ENCODE measurements at places on chromosomes 2 and 18.

- DNase-seq: no peak
These were observed 42.2 kb upstream of the DSC1 start for GRCh38 chr18:31204833-31205232.

- peak; percentile 2 for DNase-seq
These were observed 11.9 kb upstream of the PID1 start for GRCh38 chr2:229282758-229283546.

- no peak for DNase-seq
These were observed 844.3 kb downstream of the MBD2 start for GRCh38 chr18:53380063-53380639.

- no peak for DNase-seq
These were observed 33.1 kb upstream of the RMDN2 start for GRCh38 chr2:37891846-37892435.

GRCh38 chr18:80231616-80232015 is 15.7 kb downstream of the PARD6G start:
- DNase-seq: no peak

GRCh38 chr18:22822841-22823508 is 110.2 kb upstream of the RBBP8 start:
- DNase-seq: no peak

DNA sequence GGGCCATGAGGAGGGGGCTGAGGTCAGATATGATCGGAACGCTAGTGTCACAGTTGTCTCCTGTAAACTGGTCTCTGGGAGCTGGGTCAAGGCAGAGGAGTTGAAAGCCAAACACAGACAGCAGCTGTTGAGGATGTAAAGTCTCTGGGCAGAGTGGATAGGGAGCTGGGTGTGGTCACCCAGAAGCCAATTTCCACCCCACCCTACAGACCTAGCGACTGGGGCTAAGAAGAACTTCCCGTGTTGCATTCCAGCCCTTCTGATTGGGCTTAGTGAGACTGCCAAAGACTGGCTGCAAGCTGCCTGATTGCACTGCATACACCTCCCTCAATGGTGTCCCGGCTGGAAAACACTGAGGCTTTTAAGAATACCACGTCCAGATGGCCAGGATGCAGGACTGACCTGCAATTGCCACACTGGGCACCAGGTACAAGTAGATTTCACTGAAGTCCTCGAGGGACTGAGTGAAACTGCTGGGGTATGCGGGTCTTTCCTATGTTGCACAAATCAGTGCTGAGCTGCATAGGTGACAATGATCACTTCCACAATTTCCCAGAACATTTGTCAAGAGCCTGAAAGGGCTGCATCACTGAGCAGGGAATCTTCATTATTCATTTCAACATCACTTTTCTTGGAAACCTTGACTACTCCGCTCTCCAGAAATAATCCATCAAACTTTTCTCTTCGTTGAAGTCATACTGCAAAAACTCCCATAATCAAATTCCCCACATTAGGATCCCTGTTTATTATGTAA is 43.1 kb upstream of the EML4 start:
- peak; percentile 80 for DNase-seq

DNA sequence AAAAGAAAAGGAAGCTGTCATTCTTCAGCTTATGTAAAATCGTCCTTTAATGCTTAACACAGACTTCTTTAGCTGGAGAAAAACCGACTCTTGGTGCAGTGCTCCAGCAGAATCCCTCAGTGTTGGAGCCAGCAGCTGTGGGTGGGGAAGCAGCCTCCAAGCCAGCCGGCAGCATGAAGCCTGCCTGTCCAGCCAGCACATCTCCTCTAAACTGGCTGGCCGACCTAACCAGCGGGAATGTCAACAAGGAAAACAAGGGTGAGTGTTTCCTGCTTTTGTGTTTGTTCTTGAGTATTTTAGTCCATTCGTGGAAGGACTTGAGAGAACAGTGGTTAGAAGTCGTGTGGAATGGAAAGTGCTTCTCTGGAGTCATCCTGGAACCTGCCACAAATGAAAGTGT is 38.9 kb downstream of the KDM3A start:
- no peak for DNase-seq

DNA sequence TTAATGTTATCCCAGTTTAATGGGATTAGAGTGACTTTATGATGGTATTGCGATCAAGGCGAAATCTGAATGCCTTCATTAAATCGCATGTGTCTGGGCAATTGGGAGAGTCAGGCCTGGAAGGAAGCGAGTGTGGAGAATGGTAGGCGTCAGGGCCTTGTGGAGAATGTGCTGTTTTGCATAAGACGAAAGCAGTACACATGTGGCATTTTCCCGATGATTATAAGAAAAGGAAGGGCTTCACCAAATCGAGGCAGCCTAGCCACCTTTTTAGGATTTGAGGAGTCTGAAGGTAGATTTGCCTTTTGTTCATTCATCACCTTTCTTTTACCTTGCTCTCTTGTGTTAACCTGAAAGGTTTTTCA is 1.0 kb downstream of the ZNF532 start:
- DNase-seq: no peak

DNA sequence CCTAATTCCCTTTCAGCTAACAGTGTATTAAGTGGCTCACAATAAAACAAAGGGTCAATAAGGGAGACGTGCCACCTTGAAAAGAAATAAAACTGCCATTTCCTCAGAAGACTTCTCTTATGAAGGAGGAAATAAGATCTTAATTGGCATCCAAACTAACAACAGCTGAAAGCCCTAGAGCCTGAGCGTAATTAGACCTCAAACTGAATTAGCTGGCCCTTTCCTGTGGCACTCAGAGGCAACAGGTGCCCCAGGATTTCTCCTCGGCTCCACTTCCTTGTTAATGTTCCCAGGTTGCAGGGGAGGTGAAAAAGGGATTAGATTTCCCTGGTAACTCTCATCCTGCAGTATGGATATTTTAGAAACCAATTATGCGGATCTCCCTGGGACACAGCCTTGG is 804.3 kb downstream of the DCDC2C start:
- no peak for DNase-seq

DNA sequence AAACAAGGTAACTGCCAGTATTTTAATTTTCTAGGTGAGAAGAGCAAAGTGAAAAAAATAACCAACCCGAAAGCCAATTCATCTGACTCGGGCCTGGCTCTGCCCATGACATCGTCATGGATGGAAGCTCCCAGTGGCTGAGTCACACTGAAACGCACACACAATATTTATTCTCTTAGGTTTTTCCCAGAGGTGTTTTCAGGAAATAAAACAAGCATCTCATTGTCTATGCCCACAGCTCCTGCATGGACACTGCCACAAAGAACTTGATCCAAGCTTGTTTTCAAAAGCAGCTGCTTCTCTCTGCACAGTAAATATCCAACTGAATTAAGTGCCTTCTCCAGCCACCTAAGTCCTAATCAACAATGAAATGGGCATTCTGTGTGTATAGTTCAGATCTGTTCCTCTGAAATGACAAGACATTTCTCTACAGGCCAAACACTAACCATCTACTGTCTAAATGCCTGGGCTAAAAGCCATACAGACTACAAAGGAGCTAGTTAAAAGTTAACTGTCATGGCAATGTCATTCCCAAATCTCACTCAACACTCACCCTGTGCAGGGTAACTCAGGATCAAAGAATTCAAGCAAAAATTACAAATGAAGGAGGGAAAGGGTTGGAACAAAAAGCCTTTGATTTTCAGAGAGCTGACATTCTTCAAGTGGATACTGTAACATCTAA is 62.9 kb downstream of the RPL31 start:
- DNase-seq: no peak

DNA sequence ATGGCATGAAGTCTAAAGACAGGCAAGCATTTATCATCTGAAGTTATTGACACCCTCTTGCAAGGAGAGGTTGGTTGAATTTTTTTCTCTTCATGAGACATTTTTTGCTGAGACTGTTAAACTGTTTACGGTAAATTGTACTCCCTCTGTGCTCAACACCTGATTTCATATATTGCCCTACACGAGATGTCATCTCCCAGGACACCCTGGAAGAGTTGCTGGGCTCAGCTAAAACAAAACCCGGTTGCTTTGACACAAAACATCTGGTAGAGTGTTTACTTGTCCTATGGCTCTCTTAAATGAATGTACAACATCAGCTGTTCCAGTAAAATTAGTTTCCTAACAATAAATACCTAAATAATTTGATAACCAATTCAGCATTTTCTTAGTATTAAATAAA is 533.8 kb downstream of the SOCS6 start:
- DNase-seq: no peak

DNA sequence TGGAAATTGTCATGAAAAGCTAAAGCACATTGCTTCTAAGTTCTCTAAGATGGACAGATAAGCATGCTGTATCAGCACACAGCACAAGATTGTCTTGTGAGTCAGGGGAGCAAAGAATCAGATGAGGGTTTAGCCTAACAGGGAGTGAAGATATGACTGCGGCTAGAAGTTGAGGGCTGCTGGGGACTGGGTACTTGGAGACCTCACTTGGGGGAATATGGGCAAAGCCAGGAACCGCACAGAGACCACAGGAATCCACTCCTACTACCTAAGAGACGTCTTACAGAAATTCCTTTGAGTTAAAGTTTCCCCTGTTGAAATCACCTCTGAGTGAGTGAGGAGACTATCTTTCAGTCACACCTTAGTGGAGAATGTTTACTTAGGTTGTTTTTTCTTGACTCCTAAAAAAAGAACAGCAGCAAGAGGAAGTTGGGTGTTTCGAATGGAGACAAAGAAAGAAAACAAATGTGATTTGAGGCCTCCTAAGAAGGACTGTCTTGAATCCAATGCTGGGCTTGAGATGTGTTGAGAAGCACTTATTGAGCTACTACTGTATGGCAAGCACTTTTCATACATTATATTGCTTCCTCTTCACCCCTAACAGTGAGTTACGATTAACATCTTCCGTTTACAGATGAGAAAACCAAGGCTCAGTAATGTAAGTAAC is 100.7 kb downstream of the ANKRD44 start:
- DNase-seq: peak; percentile 29

- DNase-seq: no peak
These were observed 30.7 kb upstream of the LINC00305 start for GRCh38 chr18:64179556-64180080.

DNA sequence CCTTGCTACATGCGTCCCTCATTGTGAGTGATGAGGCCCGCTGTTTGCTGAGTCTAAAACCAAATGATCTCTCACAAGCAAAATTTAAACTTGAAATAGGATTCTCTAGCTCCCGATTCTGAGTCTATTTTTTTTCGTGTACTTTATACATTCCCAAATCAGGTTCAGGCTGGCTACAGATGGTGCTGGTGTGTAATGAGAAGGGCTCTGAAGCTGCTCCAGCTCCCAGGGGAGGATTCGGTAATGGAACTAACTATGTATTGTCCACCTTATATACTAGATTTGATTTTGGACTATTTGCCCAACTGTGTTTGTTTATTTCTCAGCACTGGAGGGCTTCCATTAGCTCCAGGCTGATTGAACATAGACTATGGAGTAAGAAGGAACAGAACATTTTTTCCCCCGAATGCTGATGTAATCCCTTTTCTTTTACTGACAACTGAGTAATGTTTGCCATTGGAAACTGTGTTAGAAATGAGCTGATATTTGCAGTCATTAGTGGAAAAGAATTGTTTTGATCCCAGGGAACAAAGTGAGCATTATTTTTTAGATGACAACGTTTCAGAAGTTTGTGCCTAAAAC is 274.0 kb upstream of the FIGN start:
- DNase-seq: no peak

DNA sequence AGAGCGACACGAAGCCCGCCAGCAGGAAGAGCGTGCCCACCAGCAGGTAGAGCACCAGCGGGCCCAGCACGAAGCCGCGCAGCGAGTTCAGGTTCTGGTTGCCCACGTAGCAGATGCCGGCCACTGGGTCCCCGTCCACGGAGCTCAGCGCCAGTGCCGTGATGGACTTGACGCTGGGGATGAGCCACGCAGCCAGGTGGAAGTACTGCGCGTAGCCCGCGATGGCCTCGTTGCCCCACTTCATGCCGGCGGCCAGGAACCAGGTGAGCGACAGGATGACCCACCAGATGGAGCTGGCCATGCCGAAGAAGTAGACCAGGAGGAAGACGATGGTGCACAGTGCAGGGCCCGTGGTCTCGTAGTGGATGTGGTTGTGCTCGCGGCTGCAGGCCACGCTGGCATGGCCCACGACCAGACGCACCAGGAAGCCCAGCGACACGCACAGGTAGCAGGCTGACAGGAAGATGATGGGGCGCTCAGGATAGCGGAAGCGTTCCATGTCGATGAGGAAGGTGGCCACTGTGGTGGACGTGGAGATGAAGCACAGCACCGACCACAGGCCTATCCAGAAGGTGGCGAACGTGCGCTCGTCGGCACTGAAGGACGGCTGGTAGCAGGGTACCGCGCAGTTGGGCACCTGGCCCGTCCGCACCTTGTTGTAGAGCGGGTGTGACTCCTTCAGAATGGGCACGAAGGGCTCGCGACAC is 2.1 kb downstream of the FZD5 start:
- DNase-seq: peak; percentile 29

Data from hematopoietic multipotent progenitor cell treated with erythropoietin and hydrocortisone succinate and interleukin-3 and kit ligand, for 8 days (in vitro differentiated cells).